ENCODE measurements at places on chromosomes 13 and 19.

DNA sequence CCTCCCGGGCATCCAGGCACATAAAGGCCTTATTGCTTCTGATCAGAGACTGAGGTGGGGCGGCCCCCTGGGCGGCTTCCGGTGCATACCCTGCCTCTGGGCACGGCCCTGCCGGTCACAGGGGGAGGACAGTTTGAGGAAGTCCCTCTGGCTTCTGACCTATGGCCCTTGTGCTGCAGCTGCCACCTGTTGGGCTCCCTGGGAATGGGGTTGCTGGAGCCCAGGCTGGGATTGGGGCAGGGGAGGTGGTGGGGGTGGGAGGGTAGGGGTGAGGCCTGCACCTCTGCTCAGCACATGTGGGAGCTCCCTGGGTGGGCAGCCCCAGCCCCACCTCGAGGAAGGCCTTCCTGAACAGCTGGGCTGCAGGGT, 10.7 kb downstream of the ANO8 start:
- DNase-seq, result no peak

DNA sequence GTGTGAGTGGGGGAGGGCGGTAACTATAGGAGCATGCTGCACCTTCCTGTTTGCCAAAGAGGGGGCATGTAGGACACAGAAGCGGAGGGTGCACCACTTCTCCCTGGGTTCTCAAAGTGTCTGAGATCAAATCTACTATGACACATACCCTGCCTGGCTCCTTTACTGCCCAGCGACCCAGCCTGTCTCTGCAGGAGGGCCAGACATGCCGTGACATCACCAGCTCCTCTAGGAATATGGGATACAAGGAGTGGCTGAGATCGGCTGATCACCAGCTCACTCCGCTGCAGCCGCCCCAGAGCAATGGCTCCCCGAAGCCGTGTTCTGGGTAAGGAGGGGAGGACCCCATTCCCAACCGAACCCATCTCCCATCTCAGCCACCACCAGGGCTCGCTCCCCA, 16.4 kb upstream of the IGFL1 start:
- no peak for DNase-seq

GRCh38 chr13:86051134-86052103, 252.2 kb upstream of the SLITRK6 start:
- DNase-seq, result no peak

DNA sequence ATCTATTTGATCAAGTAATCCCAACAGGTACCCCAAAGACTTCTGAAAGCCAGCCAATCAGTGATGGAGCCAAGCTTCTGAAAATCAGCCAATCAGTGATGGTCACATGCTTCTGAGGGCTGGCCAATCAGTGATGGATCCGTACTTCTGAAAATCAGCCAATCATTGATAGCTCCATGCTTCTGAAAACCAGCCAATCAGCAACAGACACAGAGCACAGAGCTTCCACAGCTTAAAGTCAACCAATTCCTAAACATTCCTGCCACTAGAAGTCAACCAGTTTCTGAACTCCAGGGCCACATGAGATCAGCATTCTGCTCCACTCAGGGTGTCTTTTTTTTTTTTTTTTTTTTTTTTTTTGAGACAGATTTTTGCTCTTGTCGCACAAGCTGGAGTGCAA, 8.2 kb upstream of the HSD17B14 start:
- no peak for DNase-seq

GRCh38 chr19:17021793-17022590, 4.6 kb downstream of the CPAMD8 start:
- DNase-seq, result no peak
